Activated naive CD8-positive, alpha-beta T cell treated with anti-CD3 and anti-CD28 coated beads, Interleukin-2, amount 10 ng/mL, durations not matched to agents 7 days and 5 days (primary cell): ENCODE measurements at places on chromosomes 4 and X. TPM values are rescaled to one million over a fixed set of nuclear protein-coding genes. Genes with fewer than 3 reads are reported as not detected.
A peak's percentile ranks its signal among the peaks of the same experiment; 100 is the strongest.

DNA sequence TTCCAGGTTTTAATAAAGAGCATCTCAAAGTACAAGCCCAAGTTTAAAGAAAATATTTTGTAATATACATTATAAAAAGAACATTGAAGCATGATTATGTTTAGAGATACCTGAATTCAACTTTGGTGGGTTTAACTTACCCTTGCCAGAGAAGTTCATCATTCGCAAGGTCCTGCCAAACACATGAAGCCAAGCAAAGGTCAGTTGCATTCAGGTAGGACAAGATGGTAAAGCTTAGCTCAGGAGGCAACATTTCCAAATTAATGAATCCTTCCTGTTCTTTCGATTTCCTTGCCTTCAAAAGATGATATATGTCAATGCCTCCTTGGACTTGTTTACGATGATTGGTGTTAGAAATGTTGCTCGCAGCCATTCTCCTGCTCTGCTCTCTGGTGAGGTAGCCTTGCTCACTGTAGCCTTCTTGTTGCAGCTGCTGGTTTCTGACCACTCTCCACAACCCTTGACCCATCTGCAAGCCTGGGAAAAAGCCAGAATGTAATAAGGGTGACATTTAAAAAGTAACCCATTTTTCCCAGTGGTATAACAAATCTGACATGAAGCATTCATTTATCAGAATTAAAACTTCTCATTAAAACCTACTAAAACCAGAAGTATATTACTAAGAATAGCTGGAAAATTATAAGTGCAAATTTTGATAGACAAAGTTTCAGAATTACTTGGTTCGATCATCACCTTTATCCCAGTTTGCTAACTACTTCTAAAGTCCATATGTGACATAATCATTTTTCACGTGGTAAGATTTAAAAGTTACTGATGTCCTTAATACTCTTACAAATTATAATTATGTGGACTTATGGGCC lies 20.6 kb downstream of the FBXO8 start:
- DNase-seq = no peak

DNA sequence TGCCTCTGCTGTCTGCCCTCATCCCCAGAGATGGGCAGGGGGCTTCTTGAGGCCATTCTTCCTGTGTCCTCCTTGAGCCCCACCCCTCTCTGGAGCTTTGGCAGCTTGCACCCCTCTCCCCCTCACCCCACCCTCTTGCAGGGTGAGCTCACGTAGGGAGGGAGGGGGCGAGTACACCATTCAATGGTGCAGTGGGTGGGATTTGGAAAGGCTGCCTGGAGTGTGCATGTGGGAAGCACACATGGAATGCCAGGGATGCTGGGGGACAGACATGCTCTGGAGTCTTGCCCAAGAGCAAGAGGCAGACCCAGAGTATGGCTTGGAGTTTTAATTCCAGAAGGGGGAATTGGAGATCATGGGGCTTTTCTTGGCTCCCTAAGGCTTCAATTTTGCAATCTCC lies 5.6 kb downstream of the PAK3 start:
- no peak for DNase-seq

- DNase-seq = no peak
These were observed 72.6 kb downstream of the GC start for GRCh38 chr4:71711044-71711984.

DNA sequence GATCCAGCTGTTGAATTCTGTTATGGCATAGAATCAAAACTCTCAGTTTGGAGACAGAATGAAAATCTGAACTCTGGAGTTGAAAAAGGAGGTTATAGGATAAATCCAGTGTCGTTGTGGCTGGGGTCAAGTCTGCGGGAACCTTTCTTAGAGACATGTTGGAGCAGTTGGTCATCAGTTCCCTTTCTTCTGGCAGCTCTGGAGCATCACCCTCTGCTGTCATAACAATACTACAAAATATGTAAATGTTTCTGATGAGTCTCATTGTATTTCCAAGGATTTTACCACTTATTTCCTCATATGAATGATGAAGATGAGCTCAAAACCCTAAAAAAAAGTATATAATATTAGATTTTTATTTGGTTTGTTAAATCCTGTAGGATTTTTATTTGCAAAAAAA lies 7.5 kb downstream of the TLR10 start:
- DNase-seq = no peak

DNA sequence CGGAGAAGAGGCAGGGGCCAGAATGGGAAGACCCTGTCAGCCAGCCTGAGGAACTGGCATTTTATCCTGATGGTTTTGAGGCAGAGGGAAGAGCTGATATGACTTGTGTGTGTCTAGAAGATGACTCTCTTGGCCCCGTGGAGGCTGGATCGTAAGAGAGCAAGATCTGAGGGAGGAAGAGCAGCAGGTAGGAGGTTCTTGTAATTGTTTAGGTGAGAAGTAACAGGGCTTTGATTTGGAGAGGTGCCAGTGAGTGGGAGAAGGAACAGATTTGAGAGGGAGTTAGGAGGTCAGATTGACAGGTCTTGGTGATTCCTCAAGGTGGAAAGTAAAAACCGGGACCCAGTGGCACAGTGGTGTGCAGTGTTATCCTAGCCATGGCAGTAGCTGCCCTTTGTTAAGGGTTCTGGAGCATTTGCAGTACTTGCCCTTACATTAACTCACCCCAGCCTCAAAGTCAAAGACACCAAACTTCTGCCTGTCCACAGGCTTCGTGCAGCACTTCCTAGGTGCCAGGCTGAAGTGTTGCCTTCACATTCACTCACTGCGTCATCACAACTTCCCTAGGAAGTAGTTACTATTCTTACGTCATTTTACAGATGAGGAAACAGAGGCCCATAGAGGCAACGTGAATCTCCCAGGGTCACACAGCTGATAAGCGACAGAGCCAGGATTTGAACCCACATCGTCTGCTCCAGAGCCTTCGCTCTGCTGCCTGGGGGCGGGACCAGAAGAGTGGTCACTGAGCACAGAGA lies 23.7 kb downstream of the RTL5 start:
- no peak for DNase-seq

GRCh38 chrX:48998391-48998790 lies 3.7 kb downstream of the GRIPAP1 start:
- DNase-seq = no peak

- DNase-seq = no peak
These were observed 28.8 kb downstream of the ARHGAP10 start for GRCh38 chr4:147760695-147761094.

DNA sequence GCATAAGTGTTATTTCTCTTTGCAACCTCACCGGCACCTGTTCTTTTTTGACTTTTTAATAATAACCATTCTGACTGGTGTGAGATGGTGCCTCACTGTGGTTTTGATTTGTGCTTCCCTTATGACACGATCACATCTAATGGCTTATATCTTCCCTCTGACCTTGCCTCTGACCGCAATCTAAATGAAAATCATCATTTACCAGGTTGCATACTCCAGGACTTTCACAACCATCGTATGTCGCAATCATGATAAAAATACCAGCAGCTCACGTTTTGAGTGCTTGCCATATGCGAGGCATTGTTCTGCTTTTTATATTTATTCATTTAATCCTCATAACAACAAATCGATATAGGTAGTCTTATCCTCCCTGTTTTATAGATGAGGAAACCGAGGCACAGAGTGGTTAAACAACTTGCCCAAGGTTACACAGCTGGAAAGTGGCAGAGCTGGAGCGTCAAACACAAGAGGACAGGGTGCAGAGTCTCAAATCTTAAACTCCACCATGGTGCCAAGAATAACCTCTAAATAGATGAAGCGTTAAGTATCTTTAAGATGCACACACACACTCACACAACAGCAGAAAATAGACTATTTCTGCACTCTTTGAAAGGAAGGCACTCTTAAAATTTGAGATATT lies 102.2 kb downstream of the SEL1L3 start:
- no peak for DNase-seq

GRCh38 chrX:32804034-32804433 lies 407.3 kb downstream of the DMD start:
- no peak for DNase-seq

- DNase-seq = no peak
These were observed 556.4 kb upstream of the CPEB2 start for GRCh38 chr4:14445882-14446281.

DNA sequence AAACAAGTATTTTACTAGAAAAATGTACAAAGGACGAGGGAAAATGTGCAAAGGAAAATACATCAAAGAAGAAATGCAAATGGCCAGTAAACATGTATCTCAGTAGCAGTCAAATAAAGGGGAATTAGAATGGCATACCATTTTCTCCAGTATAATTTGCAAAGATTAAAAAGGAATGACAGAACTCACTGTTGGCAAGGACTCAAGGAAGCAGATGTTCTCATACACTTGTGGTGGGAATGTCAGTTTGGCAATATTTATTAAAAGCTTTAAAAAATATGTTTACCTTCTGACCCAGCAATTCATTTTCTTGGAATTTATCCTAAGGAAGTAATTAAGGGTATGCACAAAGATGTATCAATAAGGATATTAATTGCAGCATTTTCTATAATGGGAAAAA lies 7.6 kb downstream of the CLCN5 start:
- DNase-seq = no peak

GRCh38 chr4:70954032-70954431 lies 39.4 kb upstream of the DCK start:
- no peak for DNase-seq

- no peak for DNase-seq
These were observed 26.5 kb upstream of the CHRNA9 start for GRCh38 chr4:40308528-40309122.

GRCh38 chr4:151604238-151604637 lies 156.6 kb downstream of the GATB start:
- no peak for DNase-seq

- no peak for DNase-seq
These were observed 27.1 kb upstream of the RBMX start for GRCh38 chrX:136907621-136908020.

DNA sequence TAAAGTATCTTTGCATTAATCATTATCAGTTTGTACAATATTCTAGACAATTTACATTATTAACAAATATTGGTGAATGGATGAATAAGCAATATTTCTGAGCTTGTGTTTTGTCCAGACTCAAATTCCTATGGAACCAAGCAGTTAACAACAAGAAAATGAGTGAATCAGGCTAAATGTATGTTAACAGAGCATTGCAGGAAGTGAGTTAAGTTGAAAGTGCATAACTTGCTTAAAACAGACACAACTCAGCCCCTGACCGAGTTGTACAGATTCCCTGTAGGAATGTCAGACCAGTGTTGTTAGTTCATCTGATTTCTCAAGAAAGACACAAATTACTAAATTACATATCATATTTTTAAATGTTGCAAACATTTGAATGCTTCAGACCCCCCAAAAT lies 23.7 kb upstream of the CSN1S1 start:
- DNase-seq = no peak

DNA sequence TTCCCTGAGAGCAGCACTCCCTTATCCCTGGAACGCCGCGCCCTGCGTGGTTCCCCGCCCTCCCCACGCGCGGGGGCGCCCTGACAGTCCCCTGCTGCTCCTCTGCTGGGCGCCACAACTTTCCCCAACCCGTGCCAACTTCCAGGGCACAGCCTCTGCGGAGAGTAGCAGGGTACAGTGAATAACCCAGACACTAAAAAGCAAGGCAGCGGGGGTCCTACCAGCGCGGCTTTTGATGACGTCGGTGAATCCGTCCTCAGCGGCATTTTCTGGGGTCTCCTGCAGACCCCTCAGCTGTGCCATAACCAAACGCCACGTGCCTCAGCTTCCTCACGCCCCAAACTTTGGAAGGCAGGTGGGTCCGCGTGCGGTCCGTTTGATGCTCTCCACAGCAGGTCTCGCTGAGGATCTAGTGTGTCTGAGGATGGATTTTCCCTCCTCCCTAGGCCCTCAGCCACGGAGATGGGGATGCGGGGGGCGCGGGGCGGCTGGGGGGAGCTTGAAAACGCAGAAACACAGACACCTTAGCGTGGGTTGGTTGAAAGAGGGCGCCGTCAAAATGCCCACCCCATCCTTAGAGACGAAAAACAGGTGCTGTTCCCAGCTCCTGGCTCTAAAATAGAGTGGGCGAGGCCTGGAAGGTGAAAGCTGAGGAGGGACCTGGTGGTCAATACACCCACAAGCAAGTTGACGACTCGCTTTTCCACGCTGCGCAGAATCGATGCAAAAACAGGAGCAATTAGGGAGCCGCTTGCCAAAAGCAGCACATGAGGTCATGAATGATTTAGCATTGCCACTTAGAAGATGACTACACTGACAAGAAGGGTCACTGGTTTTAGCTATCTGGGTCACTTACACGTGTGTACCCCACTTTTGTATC lies 405.6 kb downstream of the FAM47A start:
- DNase-seq = no peak

DNA sequence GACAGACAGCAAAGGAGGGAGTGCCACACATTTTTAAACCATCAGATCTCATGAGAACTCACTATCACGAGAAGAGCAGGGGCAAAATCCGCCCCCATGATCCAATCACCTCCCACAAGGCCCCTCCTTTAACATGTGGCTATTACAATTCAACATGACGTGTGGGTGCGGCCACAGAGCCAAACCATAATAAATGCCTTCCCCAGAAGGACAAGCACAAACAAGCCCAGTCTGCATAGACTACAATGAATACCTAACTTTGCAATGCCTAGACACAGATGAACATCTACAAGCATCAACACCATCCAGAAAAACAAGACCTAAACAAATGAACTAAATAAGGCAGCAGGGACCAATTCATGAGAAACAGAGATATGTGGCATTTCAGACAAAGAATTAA lies 12.3 kb downstream of the ETDA start:
- no peak for DNase-seq

GRCh38 chr4:8266088-8266487 lies 3.5 kb upstream of the HTRA3 start:
- DNase-seq = no peak

DNA sequence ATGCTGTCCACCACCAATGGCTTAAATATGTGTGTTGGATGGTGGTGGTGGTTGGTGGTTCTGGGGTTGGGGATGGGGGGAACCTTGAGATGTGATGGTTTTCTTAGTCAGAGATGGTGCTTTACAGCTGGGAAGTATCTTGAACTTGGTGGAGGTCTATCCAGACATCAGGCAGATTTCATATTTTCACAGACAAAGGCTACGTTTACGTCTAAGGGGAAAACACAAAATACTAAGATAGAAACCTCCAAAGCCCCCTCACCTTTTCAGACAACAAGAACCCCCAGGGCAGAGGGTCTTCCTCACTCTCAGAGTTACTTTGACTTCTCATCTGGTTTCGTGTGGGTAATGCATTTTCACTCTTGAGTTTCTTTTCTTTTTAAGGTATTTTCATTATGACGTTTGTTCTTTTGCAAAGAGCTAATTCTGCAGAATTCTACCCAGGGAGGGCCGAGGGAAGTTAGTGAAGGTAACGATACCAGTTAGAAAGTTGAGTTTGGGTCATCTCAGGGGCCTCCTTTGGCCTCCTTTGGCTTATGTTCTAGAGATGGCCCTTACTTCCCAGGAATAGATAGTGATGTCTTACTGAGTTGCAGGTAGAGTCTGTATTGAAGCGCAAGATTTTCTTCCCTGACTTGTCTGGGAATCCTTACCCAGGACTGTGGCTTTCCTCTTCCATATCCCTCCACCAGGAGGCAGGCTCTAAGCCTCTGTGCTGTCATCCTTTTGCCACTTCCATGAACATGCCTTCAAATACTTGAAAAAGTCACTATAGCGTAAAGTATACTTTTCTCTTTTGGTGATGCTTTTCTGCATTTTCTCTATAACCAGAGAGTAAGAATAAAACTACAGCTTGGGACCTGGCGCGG lies 31.9 kb downstream of the RHOH start:
- DNase-seq = peak; percentile 21

The PRSS12 gene
- not detected for total RNA-seq

The LRRC66 gene
- total RNA-seq = 0.31 TPM

The SUPT20HL1 gene
- total RNA-seq = not detected

The CCDC110 gene
- 0.19 TPM for total RNA-seq

The GPR143 gene
- total RNA-seq = not detected

The MEPE gene
- total RNA-seq = not detected

The BLTP1 gene
- 58.5 TPM for total RNA-seq

The NEXMIF gene
- 1.6 TPM for total RNA-seq

The MAML3 gene
- total RNA-seq = 4.7 TPM

The UTP14A gene
- 21.0 TPM for total RNA-seq

The MYOZ2 gene
- not detected for total RNA-seq

The PCSK1N gene
- 0.68 TPM for total RNA-seq
